Ureter (tissue), 1 donor: ENCODE measurements at places on chromosomes 3 and 15. TPM values are rescaled to one million over a fixed set of nuclear protein-coding genes. Genes with fewer than 3 reads are reported as not detected.

ENTPD3 gene
- total RNA-seq = 30.1 TPM

FES gene
- 36.2 TPM for total RNA-seq

C3orf85 gene
- total RNA-seq = not detected

RPL22L1 gene
- 73.7 TPM for total RNA-seq

MED12L gene
- total RNA-seq = 3.9 TPM

CASR gene
- 0.08 TPM for total RNA-seq

PKM gene
- total RNA-seq = 1,020 TPM

ITPKA gene
- total RNA-seq = 0.29 TPM

GRK7 gene
- total RNA-seq = not detected

DCBLD2 gene
- total RNA-seq = 21.1 TPM

CCR9 gene
- total RNA-seq = not detected

NR2E3 gene
- 0.23 TPM for total RNA-seq

CKMT1A gene
- 32.8 TPM for total RNA-seq

SMCO1 gene
- total RNA-seq = not detected

ARID3B gene
- 5.6 TPM for total RNA-seq

OIP5 gene
- total RNA-seq = not detected

MYZAP gene
- total RNA-seq = 29.3 TPM

TMEM44 gene
- 19.9 TPM for total RNA-seq

IGDCC3 gene
- 1.6 TPM for total RNA-seq

GUCA1C gene
- total RNA-seq = not detected
